ENCODE measurements at places on chromosomes 6 and 20.

DNA sequence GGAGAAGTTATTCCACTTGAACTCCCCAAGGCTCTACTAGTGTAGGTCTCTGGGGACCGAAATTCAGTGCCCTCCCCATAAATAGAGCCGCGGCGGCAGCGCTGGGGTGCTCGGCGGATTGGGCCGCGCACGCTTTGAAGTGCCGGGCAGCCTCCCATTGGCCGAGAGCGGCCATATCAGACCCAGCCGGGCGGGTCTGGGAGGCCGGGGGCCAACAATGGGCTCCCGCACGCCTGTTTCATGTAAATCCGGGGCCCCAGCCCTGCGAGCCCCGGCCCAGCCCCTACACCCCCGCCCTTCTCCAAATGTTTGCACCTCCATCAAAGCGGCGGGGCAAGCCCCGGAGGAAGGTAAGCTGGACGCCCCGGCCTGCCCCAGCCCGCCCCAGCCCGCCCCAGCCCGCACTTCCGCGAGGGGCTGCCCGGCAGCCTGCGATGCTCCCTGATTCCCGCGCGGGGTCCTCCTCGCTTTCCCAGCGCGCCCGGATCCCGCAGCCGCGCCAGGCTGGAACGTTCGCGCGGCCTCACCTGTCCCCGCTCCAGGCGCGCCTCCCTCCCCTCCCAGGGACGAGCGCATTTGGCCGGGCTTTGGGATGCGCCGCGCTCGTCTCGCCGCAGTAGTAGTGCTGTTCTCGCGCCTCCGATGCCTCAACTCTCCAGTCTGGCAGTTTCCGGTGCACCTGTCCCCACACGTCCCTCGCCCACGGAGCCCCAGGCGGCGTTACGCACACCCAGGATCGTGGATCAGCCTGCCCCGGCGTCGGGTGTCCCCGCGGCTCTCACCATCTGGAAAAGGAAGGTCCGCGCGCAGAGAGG lies at the start of gene TBXT:
Gene TBXT (minus strand): TSS at position 51 of the 815 bp plus-strand sequence. CDS start 260 bp downstream, outside the sequence.
- no peak for DNase-seq

GRCh38 chr20:3203315-3204123 lies 963 bp downstream of the DDRGK1 start:
- peak; percentile 13 for DNase-seq

DNA sequence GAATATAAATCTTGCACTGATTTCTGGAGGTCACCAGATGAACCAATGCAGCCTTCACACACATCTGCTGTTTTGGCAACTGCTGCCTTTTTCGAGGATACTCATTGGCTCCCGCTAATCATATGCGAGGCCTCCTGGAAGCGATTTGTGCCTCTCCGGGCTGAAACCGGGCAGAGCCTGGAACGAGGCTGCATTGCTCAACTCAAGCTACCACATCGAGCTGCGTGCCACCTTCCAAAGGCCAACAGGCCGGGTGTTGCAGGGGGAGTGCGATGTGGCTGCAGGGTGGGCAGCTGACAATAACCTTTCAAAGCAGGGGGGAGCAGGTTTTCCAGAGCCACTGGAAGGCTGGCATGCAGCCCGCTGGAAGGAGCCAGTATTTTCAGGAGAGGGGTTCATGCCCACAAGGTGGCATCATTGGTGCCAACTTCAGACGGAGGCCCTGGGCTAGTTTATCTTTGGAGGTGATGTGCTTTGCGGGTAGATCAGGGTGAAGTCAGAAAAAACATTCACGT lies 122.6 kb upstream of the IFNGR1 start:
- DNase-seq: peak; percentile 64

DNA sequence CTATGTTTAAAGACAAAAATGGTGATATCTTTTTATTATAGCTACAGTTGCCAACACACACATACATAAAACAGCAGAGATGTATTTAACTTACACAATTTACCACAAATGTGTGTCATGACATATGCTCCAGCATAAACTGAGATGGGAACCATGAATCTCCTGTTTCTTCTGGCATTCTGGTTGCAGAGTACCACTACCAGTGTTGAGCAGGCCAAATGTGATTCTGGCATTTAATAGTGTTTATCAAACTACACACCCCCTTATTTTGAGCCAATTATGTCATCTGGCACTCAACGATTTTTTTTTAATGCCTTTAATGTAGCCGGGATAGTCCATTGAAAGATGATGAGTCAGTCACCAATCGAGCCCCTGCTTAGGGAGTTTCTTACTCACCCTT lies 59.0 kb upstream of the TPD52L1 start:
- no peak for DNase-seq

GRCh38 chr20:36367907-36368799 lies 62.0 kb downstream of the DLGAP4 start:
- no peak for DNase-seq

DNA sequence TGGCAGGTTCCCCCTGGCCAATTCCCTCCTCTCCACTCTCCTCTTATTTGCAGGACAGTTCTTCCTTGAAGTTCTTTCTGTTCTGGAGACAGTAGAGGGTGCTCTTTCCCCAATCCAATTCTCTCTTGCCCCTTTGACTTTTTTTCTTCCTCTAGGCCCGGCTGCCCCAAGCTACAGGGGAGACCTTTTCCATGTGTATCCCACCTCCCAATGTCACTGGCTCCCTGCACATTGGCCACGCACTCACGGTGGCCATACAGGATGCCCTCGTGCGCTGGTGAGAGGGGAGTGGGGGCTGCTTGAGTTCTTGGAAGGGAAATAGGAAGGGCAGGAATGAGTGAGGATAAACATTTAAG lies 1.5 kb downstream of the VARS2 start:
- DNase-seq: peak; percentile 25

- DNase-seq: no peak
Measured at GRCh38 chr6:141867767-141868166, 265.0 kb upstream of the GJE1 start.

GRCh38 chr6:66396549-66396948 lies 689.5 kb upstream of the EYS start:
- DNase-seq: no peak

DNA sequence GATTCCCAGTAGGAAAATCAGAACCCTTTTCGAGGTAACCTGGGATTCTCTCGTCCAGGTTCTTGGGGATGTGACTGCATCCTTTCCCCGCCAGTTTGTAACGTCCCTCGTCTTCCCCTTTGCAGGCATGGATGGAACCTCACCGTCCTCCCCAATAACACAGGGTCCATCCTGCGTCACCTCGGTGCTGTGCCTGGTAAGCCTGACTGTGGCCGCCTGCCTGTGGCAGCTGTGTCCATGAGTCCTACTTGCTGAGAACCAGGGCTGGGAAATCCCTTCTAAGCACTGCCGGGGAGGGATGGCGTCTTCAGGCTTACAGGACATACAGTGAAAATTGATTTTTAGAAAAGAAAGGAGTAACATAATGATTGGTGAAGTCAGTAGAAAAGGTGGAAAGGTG lies 155.6 kb downstream of the DTNBP1 start:
- DNase-seq: no peak

DNA sequence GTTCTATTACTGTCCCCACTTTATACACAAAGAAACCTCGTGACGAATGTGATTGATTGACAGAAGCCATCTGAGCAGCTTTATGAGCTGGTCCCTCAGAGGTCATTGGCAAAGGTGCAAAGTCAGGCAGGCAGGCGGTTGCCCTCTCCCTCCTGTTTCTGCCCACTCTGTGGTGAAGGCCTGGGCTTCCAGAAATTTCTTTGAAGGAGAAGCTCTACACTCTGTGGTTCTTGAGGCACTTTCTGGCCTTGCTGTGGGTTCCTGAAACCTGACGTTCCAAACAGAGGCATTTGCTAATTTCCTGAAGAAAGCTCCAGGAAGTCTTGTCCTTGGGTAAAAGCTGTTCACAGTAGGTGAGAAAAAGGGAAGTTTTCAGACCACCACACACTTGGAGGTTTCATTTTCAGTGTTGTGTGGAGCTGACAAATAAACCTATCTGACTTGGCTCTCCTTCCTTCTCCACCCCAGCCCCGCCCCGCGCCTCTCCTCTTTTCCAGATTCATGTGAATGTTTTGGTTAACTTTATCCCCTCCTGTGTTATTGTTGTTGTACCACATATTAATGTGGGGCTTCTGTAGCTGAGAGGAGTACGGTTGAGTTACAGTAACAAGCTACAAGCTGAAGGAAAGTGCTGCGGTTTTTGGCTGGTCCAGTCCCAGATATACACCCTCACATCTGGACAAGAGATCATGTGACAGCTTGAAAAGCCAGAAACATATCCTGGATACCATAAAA lies 274.1 kb downstream of the CLIC5 start:
- DNase-seq: peak; percentile 3

DNA sequence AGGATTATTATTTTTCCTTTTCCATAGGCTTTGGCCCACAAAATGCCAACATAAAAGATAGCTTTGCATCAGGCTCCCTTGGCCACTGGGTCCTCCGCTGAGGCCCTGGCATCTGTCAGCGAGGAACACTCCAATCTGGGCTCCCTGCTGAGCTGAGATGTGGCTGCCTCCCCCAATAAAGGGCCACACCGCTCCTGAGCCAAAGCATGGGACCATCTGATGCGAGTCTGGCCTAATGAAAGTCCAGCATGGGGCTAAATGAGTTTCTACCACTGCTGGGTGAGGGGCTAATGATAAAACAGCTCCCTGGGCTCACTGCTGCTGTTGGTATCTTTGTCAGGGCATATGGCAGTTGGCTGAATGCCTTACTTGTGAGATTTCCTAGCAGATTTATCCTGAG lies 817.5 kb upstream of the SLC35B3 start:
- no peak for DNase-seq

DNA sequence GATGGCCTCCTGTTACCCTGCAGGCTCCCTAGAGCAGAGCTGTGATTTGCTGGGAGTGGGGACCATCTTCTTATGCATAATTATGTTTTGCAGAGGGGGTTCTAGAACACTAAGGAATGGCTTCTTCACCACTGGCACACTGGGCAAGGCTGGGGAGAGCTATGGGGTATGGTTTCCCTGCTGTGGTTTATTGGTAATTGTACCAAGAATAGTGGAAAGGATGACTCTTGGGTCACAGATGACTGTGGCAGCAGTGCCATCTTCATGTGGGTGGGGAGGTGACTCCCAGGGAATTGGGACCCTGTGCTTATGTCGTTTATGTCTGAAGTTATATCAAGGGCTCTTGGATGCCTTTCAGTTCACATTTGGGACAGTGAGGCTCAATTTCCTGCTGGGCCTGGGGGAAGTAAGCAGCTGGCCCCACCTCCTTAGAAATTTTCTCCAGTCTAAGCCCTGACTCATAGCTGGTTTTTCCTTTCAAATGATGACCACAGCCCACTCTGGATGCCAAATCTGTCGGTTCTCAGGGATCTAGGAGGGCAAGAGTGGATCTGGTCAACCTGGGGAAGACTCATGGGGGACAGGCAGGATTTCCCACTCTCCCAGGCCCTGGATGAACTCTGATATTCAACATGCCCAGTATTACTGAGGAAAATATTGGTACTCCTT lies 230.8 kb downstream of the LRFN2 start:
- DNase-seq: no peak

GRCh38 chr20:48155268-48155667 lies 370.0 kb upstream of the SULF2 start:
- no peak for DNase-seq

GRCh38 chr6:137286916-137287315 lies 67.7 kb upstream of the IFNGR1 start:
- no peak for DNase-seq

DNA sequence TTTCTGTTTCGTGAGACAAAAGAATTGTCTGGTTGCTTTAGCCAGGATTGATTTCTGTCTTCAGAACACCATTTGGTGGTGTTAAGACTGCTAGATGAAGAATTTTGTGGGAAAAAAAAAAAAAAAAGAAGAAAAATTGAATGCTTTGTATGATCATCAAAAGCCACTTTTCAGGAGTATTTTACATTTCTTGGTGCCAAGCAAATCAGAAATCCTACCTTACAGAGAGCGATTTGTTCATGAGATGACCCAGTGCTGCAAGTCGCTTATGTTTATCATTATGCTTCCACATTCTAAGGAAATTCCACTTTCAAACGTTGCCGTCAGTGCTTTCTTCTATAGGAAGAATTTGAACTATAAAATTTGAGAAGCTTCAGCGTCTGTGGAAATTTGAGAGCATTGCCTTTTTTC lies 228.7 kb downstream of the BCKDHB start:
- DNase-seq: no peak
